Left cardiac atrium (tissue), 4 donors: ENCODE measurements at places on chromosomes 6 and 20. TPM values are rescaled to one million over a fixed set of nuclear protein-coding genes. Genes with fewer than 3 reads are reported as not detected.

ARFGEF3 gene
- 1.4 TPM for total RNA-seq

GDAP1L1 gene
- total RNA-seq: 0.50 TPM

GRCh38 chr6:22827760-22828159, 258.4 kb downstream of the HDGFL1 start:
- no peak for DNase-seq

GRCh38 chr6:971981-972640, 279.2 kb upstream of the EXOC2 start:
- DNase-seq: no peak

- no peak for DNase-seq
These were observed 12.4 kb upstream of the GRIK2 start for GRCh38 chr6:101380897-101381630.

PRDM1 gene
- total RNA-seq: 2.3 TPM

DNA sequence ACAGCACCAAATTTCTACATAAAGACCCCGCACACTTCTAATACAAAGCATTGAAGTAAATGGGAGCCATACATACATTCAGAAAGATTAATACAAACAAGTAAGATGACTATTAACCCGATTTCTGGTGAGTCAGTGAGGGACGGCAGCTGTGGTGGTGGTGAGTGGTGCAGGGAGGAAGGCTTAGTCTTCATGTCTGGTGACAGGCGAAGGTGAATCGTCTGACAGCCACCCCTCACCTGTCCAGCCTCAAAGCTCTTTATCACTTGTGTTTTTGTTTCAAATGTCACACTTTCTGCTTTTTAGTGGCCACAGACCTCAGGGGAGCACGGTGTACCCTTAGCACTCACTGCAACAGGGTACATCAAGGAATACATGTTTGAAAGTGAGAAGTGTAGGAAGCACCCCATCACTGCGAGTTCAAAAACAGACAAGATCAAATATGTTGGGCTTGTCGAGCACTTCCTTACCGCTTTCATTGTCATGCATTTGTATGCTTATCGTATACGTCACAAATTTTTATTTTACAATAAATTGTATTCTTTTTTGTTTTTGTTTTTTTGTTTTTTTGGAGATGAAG, 63.5 kb downstream of the IRF4 start:
- DNase-seq: no peak

ADTRP gene
- total RNA-seq: 0.21 TPM
